ENCODE measurements at places on chromosomes 5 and 9.

GRCh38 chr5:105409695-105410094 is 1847.1 kb upstream of the NUDT12 start:
- no peak for DNase-seq

- peak; percentile 62 for DNase-seq
Observed at GRCh38 chr9:130997925-130998596, 10.9 kb upstream of the LAMC3 start.

- DNase-seq = no peak
Observed at GRCh38 chr9:133065070-133065388, 3.2 kb downstream of the CEL start.

GRCh38 chr5:90865180-90865579 is 306.6 kb downstream of the ADGRV1 start:
- DNase-seq = no peak

DNA sequence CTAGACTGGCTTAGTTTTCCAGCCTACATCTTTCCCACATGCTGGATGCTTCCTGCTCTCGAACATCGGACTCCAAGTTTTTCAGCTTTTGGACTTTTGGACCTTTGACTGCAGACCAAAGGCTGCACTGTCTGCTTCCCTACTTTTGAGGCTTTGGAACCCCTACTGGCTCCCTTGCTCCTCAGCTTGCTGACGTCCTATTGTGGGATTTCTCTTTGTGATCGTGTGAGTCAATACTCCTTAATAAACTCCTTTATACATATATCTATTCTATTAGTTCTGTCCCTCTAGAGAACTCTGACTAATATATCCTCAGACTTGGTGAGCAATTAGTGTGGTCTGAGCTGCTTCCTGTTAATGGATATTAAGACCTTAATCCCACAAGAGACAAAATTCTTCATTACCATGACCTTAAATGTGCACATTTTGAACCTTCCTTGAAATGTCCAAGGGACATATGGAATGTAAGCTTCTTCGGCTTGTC is 752.9 kb downstream of the CDH18 start:
- DNase-seq = peak; percentile 4

DNA sequence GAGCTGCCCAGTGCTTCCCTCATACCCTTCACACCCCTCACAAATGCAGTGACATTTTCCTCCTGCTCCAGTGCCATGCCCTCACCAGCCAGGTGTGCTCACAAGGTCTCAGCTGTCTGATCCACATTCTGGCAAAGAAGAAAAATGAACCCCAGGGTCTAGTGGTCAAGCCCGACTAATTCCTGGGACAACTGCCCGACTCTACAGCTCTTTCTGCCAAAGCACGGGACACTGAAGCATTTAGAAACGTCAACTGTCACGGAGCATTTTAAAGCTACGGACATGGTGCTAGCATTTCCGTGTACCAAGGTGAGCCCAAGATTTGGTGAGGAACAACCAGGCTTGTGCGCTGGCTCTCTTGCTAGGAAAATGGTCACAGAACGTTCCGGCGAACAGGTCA is 56.8 kb upstream of the PHYKPL start:
- DNase-seq = no peak

DNA sequence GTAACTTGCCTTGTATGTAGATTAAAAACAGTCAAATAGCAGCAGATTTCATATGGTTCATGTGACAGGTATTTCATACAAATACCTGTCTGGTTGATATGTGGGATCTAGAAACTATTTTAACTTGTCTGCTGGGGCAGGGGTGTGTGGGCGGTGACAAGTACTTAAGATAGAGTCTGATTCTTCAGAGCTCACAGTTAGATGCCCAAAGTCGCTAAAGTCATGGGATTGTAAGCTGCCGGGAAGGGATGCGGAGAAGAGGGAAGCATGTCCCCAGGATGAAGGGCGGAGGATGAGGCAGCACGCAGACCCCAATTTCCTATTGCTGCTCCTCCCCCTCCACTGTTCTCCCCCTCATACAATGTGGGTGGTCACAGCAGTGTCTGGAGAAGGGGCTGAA is 13.3 kb downstream of the ANXA6 start:
- no peak for DNase-seq

GRCh38 chr9:115764645-115765044 is 388.9 kb upstream of the PAPPA start:
- DNase-seq = no peak

GRCh38 chr5:172533058-172533398 is 78.7 kb upstream of the SH3PXD2B start:
- DNase-seq = no peak

GRCh38 chr5:9241479-9242305 is 304.2 kb downstream of the SEMA5A start:
- DNase-seq = no peak

DNA sequence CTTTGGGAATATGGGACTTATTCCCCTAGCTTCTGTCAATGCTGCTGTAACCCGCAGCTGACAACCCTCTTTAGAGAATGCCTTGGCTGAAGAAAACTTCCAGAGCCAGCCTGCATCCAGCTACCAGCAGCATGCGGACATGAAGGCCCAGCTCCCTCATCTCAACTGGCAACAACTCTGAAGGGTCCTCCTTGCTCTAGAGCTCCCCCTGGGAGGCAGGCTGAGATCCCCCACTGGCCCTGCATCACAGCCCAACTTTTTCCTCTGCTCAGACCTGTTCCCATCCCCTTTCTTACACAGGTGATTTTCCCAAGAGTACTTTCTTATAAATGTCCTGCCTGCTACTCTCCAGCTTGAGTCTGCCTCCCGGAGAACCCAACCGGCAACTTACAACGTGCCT is 18.7 kb upstream of the WNT8A start:
- no peak for DNase-seq

DNA sequence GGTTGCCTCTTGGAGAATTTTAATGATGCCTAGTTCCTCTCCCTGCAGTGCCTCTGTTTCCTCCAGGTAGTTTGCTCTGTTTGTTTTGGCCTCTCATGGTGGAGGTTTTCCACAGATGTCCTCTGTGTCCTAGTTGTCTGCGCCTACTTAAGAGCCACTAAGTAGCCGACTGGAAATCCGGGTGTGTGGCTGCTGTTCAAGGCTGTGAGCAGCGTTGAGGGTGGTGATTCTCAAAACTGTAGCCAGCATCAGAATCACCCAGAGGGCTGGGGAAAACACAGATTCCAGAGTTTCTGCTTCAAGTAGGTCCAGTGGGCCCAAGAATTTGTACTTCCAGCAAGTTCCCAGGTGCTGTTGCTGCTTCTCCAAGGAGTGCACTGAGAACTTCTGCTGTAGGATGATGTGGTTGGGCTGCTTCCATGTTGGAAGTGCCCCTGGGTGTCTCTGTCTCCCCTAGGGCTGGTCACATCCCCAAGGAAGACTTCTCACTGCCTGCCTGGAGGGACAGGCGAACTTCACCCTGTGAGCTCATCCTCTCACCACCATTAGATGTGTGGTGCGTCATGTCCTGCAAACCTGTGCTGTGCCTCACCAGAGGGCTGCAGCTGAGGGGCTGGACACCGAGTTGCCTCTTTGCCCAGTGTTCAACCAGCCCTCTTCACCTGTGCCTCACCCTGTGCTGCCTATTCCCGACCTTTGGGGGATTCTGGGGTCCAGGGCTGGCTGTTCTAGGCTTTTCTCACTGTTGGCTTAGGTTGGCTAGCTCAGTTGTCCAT is 34.8 kb downstream of the SECISBP2 start:
- DNase-seq = no peak

DNA sequence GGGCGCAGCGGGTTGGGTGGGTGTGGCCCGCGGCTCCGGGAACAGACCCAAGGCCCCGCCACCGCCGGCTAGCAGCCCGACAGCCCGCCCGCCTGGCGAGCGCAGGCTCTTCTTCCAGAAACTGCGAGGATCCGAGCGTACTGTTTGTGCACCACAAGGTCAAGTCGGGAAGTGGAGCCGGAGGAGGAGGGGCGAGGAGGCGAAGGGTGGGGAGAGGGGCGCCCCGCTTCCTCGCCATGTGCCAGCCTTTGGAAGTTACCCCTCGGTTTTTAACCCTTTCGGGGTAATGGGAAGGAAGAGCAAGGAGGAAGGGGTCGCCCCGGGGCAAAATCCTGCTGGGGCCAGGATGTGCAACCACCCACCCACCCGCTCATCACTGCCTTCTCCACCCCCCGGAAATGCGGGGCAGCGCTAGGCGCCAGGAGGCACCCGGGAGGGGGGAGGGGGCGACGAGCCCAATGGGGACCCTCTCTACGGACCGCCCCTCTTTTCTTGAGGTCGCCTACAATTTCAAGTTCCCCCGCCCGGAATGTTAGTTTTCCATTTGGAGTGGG is 1.1 kb upstream of the JADE2 start:
- peak; percentile 62 for DNase-seq

- DNase-seq = peak; percentile 65
Observed at GRCh38 chr5:158513490-158514318, 586.0 kb downstream of the EBF1 start.

GRCh38 chr9:70324963-70325362 is 66.2 kb downstream of the SMC5 start:
- peak; percentile 70 for DNase-seq

DNA sequence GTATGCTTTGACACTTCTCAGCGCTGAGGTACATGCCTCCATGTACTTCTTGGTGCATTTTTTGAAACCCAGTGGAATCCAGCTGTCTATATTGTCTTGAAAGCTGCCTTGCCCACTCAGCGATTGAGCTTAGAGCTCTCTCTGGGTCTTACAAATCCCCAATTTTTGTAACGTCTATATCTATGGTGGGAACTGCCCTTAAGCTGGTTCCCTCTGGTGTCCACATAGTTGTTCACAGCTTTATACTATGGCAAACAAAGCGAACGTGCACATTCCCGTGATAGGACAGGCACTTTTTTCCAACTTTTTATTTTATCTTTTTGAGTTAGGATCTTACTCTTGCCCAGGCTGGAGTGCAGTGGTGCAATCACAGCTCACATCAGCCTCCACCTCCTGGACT is 20.9 kb downstream of the CDHR2 start:
- no peak for DNase-seq

GRCh38 chr5:77629509-77630113 is 8.9 kb downstream of the OTP start:
- DNase-seq = no peak

GRCh38 chr5:142152384-142152732 is 43.8 kb downstream of the NDFIP1 start:
- no peak for DNase-seq

DNA sequence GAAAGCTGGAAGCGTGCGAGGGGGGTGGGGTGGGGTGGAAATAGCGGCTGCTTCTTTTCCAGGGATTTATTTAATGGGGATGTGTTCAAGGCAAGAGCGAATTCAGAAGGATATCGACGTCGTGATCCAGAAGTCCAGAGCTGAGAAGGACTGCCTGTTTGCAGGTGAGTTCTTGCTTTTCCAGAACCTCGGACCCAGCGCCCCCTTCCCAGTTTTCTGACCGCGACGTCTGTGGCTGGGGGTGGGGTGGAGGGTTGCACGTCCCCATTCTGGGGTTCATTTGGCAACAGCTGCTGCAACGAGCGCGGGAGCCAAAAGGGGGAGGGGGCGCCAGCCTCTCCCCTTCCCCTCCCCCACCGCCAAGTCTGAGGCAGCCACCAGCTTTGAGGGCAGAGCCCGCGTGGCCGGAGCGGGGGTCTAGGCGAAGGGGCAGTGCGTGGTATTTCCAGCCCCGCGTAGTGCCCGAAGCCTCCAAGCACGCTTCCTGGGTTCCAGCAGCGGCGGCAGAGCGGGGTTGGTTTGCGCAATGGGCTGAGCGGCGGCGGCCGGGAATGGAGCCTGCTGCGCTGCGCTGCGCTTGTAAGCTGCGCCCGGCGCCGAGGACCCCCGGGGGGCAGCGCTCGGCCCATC is 701 bp downstream of the PARP8 start:
- peak; percentile 48 for DNase-seq

DNA sequence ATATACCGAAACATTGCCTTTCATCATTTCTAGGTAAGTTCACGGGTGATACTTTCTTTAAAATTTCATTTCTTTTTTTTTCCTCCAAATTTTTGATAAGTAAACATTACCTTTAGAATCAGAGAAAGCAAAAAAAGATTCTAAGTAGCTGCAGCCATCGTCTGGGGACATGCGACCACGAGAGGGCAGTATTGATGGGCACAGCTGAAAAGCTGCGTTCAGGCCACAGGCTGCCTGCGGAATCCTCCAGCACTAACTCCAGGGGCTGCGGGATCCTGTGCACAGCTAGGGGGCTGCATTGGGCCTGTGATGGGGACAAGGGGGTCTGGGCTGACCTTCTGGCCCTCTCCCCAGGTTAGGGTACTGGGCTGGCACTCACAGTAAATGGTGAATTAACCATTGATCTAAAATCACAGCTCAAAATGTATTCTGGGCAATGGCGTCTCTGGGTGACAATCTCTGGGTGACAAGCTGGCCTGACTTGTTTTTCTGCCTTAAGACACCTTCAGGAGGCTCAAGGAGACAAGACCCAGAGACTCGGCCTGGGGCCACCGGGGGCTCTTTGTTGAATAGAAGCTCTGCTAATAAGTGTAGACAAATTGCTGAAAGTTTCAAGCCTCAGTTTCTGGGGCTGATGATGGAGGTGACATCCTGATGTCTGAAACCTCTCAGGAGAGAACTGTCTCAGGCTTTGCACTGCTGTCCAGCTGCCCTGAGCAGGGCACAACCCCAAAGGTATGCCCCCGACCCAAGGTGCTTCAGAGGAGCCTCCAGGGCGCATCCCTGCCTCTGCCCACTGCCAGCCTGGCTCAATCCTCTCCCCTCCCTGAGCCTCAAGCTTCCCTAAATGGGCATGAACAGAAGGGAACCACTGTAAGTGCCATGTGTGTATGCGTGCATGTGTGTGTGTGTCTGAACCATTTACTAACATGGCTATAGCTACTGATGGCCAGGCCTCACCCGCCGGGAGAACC is 44.3 kb upstream of the SARDH start:
- peak; percentile 60 for DNase-seq

DNA sequence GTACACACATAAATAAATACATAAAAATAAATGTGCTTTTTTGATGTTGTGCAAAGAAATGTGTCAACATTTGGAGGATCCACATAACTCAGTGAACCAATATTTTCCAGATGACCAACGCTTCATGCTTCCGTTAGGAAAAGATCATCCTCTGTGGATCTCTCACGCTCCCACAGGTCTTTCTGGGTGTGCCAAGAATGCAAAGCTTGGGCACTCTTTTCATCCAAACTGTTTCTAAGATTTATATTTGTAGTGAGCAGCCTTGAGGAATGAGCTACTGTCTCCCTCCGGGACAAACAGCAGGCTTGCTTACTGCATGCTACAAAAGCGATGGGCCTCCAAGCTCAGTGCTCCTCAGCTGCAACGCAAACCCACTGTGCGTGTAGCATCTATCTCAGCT is 46.2 kb upstream of the RUFY1 start:
- no peak for DNase-seq

GRCh38 chr5:150393096-150393645 is 19.5 kb downstream of the CD74 start:
- no peak for DNase-seq

DNA sequence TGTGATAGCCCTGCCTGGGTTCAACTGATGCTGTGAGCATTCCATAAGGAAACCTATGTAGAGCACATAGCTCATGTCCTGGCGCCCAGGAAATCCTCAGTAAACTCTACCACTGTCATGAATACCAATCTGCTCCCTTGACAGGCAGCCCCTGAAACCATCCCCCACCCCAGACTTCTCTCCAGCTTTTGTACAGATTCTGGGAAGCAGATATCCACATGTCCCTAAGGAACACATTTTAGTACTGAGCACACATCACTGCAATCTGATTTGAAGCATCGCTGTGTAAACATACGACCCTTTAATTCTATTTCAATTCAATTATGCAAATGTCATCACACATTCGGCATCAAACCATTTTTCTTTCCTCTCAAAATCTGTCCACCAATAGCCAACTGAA is 89.5 kb upstream of the FSTL4 start:
- no peak for DNase-seq
